ENCODE measurements at places on chromosomes 12 and 14.

GRCh38 chr12:52316701-52317100 is 4.5 kb downstream of the KRT83 start:
- no peak for DNase-seq

GRCh38 chr12:39235990-39236767 is 206.7 kb downstream of the KIF21A start:
- DNase-seq, result no peak

- DNase-seq, result no peak
These were observed 10.7 kb upstream of the STX2 start for GRCh38 chr12:130849561-130850417.

DNA sequence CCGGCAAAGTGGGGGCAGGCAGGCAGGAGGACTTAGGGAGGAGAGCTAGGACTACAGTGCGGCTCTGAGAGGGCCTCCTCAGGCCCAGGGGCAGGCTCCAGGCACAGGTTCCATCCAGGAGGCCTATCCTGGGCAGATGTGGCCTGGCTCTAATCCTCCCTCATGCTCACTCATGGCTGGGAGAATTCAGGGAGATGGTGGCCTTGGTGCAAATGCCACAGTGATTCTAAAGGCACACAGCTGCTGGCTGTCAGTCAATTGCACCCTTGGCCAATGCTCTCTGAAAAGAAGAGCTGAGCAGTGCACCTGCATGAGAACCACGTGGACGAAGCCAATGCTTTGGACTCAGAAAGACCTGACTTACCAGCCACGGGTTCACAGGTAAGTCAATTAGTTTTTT is 89.6 kb downstream of the C12orf75 start:
- DNase-seq, result no peak

GRCh38 chr14:85534458-85535293 is 4.7 kb downstream of the FLRT2 start:
- DNase-seq, result peak; percentile 61

GRCh38 chr12:4720637-4720995 is 416 bp downstream of the GALNT8 start:
- DNase-seq, result peak; percentile 19

DNA sequence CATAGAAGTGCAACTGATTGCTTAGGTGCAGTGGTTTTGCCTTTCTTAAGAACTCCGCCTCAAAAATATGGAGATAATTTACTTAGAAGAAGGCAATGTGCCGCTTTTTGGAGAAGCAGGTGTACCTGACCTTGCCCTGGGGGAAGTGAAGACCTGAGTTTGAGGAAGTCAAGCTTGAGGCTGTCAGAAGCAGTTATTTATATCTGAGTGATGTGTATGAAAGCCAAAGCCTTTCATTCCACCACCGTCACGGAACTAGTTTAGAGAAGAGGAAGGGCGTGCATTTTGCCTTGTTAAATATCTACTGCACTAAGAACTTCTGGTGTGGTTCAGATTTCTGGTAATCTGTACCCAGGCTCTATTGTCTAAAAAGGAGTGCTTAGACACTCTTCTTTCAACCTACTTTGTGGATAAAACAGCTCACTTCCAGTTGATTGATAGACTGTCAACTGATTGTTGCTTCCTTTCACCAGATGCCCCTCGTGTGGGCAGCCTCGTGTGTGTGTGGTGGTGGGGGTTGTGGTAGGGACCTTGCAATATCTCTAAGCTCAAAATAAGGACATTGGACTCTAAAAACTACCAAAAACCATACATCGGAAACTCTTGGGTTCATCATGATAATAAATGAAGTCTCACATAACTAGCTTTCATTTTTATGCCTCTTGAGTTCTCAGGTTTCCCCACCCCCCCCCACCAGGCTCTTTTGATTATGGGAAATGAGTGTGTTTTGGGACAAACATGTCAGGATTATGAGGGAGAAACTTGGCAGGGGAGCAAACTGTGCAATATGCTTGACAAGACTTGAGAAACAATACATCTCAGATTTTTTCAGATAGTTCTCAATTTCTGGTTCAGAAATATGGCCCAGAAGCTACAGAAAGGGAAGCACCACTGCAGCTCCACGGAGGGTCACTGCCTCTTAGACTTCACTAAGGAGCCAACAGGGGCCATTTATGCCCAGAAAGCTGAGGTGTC is 78.6 kb downstream of the ARF6 start:
- peak; percentile 31 for DNase-seq

- no peak for DNase-seq
These were observed 27.7 kb upstream of the PEX5 start for GRCh38 chr12:7161811-7162210.

GRCh38 chr14:102999227-102999895 is 58.0 kb downstream of the CDC42BPB start:
- DNase-seq, result no peak

- no peak for DNase-seq
These were observed 146.1 kb upstream of the NCOR2 start for GRCh38 chr12:124713436-124714082.

GRCh38 chr12:18294889-18295288 is 33.6 kb downstream of the PIK3C2G start:
- DNase-seq, result no peak

GRCh38 chr12:132966676-132967415 is 10.7 kb upstream of the ZNF605 start:
- no peak for DNase-seq

DNA sequence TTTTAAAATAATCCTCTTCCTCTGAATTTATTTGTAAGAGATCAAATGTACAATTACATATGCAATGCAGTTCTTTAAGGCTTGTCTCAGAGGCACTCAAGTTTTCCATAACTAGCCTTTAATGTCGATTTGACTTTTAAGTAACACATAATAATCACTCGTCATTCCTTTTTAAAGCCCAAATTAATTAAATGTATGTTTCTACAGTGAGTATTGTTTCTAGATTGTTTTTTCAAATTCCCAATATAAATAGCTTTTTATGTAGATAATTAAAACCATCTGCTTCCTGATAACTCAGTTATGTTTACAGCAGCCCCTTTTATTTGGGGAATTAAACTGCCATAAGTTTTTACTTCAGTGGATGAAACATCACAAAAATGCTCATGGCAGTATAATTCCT is 185.1 kb downstream of the ETNK1 start:
- DNase-seq, result no peak

All from A673 (cell line).